Erythroblast (primary cell): ENCODE measurements at places on chromosomes 2 and 18.

- no peak for DNase-seq
Measured at GRCh38 chr18:13564579-13564978, 161.8 kb downstream of the FAM210A start.

DNA sequence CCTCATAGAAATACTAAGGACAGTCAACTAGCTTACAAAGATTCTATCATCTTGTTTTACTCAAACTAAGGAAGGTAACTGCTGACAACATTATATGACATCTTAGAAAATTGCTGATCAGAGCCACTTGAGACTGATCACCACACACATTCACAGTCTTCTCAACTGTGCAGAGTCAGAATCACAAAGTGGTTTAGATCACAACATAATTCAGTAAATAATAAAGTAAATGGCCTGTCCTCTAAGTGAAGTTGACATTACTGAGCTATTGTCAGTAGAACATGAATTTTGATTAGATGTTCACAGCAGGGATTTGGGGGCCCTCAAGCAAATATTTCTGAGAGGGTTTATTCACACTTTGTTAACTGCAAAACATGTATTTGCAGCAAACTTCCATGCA is 28.5 kb downstream of the NOL4 start:
- DNase-seq, result no peak

- no peak for DNase-seq
Measured at GRCh38 chr2:176926453-176926852, 286.1 kb upstream of the HNRNPA3 start.

- DNase-seq, result no peak
Measured at GRCh38 chr18:69968039-69968438, 20.4 kb upstream of the CD226 start.

- DNase-seq, result no peak
Measured at GRCh38 chr18:27983780-27984179, 193.2 kb downstream of the CDH2 start.

GRCh38 chr2:206993396-206993911 is 54.1 kb downstream of the CPO start:
- no peak for DNase-seq

GRCh38 chr18:4987452-4988405 is 209.3 kb downstream of the AKAIN1 start:
- DNase-seq, result no peak

GRCh38 chr18:9557250-9557943 is 57.0 kb downstream of the PPP4R1 start:
- DNase-seq, result no peak

- no peak for DNase-seq
Measured at GRCh38 chr2:189866296-189866695, 82.0 kb downstream of the PMS1 start.

- DNase-seq, result no peak
Measured at GRCh38 chr2:45889620-45890370, 238.3 kb downstream of the PRKCE start.

DNA sequence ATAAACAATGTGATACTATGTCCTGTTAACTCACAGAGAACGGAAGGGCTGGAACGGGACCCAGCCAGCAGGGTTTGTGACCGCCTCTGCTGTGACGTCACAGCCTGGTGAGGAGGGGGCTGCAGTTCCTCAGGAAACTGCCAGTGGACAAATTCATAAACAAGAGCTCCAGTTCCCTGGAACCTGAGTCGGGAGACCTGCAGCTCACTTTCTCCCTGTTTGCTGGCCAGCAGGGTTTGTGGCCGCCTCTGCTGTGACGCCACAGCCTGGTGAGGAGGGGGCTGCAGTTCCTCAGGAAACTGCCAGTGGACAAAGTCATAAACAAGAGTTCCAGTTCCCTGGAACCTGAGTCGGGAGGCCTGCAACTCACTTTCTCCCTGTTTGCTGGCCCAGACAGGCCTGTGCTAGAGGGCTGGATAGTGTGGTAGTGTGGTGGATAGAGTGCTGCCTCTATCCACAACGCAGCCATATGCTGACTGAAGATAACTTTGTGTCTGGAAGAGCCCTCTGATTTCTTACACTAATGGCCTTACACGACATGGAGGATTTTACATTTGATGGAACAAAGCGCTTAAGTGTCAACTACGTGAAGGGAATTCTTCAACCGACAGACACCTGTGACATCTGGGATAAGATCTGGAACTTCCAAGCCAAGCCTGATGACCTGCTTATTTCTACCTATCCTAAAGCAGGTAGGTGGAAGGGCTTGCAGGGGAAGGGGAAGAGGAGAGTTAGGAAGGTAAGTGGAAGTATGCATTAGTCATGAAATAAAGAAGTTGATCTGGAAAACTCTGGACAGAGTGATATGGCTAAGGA is at the start of gene SULT1C4:
Gene SULT1C4, plus strand, starts transcription at position 140 of the 816 bp plus-strand sequence. Its CDS starts 384 bp downstream, at position 524.
- DNase-seq, result no peak
